ENCODE measurements at places on chromosomes 2 and 18.

- DNase-seq = peak; percentile 65
These were observed 7.6 kb upstream of the MSTN start for GRCh38 chr2:190069936-190070696.

GRCh38 chr18:58391932-58392323 is 237.0 kb downstream of the ALPK2 start:
- no peak for DNase-seq

GRCh38 chr2:55010149-55010591 is 40.1 kb downstream of the RTN4 start:
- DNase-seq = peak; percentile 82

GRCh38 chr2:204170411-204170810 is 233.8 kb downstream of the ICOS start:
- no peak for DNase-seq

GRCh38 chr2:30565851-30566358 is 118.9 kb downstream of the LCLAT1 start:
- no peak for DNase-seq

DNA sequence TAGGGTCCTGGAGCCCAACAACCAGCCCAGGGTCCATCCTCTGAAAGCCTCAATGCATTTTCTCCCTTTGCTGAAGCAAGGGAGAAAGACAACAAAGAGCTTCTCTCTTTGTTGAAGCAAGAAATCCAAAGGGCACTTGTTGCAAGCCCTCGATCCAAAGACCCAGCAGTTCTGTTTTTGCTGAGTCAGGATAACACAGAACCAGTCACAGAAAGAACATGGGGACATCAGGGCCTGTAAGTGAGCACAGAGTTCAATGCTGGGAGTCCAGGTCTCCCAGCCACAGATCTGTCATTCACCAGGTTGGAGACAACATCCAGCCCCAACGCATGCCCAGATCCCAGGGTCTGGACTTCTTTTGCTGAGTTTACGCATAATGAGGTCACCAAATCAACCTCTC is 315.8 kb upstream of the KLHL29 start:
- DNase-seq = no peak

Measured in inflammatory macrophage treated with lipopolysaccharide for 4 hours (primary cell).